ENCODE measurements at places on chromosomes 5 and 9.

GRCh38 chr5:111129938-111130337 is 37.8 kb downstream of the WDR36 start:
- no peak for DNase-seq

- DNase-seq = no peak
Observed at GRCh38 chr5:38121420-38121819, 136.9 kb upstream of the EGFLAM start.

GRCh38 chr9:112249277-112249676 is 74.2 kb upstream of the SUSD1 start:
- no peak for DNase-seq

DNA sequence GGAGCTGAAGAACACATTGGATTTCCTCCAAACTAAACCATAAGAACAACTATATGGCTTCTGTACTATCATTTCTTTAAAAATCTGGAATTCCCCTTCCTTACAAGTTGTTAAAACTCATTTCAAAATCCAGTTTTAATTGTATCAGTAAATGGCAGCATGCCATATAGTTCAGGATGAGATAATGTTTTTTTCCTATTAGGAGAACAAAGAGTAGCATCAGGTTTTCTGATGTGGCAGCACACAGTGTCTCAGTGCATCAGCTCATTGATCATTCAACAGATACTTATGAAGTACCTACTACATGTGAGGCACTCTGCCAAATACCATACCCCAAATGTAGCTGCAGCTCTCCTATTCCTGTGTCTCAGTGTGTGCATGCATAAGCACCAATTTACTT is 161.1 kb downstream of the EPB41L4A start:
- DNase-seq = no peak

DNA sequence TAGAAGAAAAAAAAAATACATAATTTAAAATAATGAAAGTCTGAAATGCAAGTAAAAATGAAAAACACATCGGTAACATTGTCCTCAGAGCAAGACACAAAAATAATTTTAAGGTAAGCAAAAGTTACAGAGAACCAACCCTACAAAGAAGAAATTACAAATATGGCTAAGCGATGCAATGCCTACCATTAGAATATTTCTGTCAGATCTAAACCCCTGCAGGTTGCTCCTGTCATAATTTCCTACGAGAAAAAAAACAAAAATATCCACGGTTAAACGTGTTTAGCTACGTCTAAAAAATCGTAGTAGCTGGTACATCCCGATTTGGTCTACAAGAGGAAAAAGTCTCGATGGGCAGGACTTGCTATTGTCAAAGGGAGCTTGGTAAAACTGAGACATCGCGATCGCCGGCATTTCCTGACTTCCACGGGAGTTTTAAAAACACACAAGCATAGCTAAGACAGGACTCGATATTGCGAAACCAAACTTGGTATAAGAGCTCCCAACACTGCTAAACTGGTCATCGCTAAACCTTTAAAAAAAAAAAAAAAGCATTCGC is 1.1 kb upstream of the ANXA2R start:
- DNase-seq = peak; percentile 24

DNA sequence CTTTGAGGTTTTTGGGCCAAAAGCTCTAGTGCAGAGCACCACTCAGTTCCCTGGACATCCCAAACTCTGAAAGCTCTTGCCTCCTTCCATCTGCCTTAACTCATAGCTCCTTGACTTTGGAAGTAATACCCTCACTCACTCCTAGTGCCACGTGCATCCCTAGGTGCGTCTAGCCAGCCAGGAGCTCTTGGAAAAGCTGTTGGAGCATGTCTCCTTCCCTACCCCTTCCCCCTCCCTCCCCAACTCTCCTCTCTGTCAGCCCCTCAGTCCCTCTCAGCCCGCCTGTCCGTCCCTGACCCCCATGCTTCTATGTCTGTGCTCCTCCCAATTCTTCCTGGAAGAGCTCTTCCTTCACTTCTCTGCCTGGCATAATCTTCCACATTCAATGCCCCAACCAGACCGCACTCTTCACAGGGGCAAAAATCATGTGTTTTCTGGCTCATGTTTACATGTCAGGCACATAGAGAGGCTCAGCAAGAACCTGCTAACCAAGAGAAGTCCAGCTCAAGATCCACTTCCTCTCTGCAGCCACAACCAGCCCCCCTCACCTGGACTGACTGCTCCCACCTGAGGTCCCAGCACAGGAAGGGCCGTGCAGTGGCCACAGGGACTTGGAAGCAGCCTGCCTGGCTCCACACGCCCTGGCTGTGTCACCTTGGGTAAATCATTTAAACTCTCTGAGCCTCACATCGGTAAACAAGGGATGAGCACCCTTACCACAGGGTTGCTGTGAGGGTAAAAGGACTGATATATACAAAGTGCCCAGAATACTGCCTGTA is 58.4 kb downstream of the WHRN start:
- no peak for DNase-seq

DNA sequence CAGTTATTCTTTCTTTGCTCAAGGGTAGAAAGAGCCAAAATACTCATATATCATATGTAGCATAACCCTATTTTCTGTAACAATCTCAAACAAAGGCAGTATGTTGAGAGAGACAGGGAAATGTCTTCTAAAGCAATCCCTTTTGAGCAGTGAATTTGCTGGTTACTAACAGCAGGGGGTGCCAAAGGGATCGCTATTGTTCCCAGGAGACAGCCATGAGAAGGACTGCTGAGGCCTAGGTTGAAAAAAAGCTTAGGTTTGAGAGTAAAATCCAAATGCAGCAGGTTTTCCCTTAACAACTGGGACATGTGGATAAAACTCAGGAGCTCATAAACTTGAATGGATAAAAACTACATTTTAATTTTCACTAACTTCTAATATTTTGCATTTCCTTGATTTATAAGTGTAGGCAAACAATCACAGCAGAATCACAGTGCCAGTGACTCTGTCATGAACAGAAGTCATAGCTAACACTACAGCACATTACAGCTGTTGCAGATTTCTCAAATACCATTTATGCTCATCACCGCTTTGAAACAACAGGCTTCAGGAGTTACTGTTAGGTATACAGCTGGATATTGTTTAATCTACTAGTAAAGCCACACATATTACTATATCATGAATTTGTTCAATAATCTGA is 148.4 kb downstream of the MAPKAP1 start:
- DNase-seq = peak; percentile 13
